ENCODE measurements at places on chromosomes 6 and 20.

- DNase-seq: no peak
Observed at GRCh38 chr20:23446505-23446904, 6.2 kb downstream of the CST11 start.

- DNase-seq: no peak
Observed at GRCh38 chr6:167267921-167268401, 23.2 kb upstream of the UNC93A start.

DNA sequence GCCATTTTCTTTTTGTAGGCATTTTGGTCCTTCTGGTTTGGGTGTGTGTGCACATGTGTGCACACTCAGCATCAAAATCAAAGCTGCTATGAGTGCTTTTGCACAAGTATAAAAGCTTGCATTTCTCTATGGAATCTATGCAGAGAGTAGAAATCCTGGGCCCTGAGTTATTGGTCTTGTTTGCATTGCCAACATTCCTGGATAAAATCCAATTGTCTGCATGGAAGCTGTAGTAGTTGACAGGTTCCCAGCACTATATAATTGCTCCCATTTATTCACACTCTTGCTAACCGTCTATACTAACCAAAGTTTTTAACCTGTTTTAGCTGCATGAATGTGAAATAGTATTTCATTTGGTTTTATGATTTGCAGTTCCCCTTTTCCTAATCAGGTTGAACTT is 277.0 kb downstream of the FOXA2 start:
- DNase-seq: no peak

DNA sequence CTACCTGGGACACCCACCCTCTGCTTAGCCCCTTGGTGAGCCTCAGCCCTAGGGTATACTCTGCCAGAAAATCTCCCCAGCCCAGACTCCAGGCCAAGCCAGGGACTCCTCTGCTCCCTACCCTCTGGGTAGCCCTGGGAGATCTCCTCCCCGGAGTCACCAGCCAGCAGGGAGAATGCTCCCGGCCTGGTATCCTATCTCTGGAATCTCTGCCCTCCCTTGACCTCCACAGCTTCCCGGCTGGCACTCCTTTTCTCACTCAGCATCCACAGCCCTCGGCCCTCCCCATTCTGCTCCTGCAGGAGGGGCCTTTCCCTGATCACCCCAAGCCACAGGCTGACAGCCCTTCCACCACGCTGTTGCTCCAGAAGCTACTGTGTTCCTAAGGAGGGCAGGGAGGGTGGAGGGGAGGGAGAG is 22.6 kb downstream of the NOL4L start:
- DNase-seq: no peak

- DNase-seq: no peak
Observed at GRCh38 chr20:1674361-1674760, 16.8 kb upstream of the SIRPG start.

GRCh38 chr6:82348130-82348529 is 15.5 kb upstream of the TPBG start:
- no peak for DNase-seq

DNA sequence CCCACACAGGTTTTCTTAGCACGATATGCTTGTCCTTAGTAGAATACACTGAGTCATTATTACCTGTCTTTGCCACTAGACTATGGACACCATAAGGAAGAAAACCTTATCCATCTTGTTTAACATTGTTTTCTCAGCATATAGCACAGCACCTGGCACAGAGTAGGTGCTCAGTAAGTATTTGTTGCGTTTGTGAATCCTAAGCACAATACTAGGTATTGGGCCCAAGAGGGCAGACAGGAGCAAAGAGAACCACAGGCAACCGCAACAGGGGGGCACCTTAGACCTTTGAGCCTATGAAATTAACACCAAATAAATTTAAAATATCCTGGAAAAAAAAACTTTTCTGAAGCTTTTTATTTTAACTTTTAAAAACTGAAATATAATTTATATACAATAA is 3.7 kb upstream of the NCOA6 start:
- no peak for DNase-seq

DNA sequence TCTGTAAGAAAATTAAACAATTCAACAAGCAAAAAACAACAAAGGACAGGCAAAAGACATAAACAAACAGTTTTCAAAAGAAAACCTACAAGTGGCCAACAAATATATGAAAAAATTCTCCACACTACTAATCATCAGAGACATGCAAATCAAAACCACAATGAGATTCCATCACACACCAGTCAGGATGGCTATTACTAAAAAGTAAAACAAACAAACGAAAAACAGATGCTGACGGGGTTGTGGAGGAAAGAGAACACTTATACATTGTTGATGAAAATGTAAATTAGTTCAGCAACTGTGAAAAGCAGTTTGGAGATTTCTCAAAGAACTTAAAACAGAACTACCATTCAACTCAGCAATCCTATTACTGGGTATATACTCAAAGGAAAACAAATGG is 537.6 kb downstream of the HDGFL1 start:
- DNase-seq: no peak
